Hematopoietic multipotent progenitor cell (in vitro differentiated cells): ENCODE measurements at places on chromosomes 6 and 20. TPM values are rescaled to one million over a fixed set of nuclear protein-coding genes. Genes with fewer than 3 reads are reported as not detected.

Gene RNF39
- total RNA-seq = not detected

Gene SALL4
- total RNA-seq = 3.5 TPM

DNA sequence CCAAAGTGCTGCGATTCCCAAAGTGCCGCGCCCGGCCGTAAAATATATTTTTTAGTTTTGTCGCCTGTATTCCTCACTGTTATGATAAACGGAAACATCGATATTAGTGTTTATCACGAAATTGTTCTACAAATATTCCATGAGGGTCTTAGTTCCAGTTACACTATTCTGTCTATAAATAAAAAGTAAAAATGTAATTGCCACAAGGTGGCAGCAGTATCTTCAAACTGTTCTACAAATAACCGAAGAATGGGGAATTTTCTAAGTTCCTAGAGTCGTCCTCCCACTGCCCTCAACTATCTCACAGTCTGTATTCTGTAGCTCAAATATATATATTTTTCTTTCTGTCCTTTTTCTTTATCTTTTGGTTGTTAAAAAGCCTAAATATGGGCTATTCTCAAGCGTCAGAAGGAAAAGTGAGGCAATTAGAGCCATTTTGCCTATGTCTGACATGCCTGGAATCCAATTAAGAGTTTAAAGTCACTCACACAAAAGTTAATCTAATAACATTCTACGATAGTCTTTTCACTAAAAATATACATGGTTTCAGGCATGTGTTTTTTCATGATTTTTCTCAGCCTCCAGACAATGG, 14.2 kb upstream of the FAM162B start:
- DNase-seq = peak; percentile 22

GRCh38 chr6:56906752-56907151, 48.2 kb upstream of the BEND6 start:
- no peak for DNase-seq

DNA sequence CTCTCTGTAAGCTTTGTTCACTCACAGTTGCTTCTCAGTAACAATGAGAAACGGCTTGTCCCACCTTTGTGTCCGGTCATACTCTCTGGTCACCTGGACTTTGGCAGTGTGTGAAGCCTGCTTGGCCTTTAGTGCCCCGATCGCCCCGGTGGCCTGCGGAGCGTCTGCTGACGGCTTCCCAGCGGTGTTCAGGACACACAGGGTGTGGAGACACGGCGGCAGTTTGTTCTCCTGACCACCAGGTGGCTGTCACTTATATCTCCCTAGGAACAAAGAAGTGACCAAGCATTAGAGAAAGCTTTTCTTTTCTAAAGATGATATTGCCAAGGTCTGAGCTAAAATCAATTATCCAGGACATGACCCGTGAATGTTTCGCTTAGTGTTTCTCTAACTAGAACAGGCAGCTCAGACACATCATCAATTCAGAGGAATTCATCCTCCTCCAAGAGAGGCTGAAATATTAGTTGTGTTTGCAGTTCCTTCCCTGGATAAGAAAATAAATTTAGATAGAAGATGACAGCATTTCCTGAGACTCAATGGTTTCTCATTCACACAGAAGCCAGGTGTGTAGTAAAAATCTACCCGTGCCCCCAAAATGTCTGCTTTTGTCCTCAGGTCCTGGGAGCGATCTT, 167.4 kb upstream of the THBS2 start:
- DNase-seq = no peak

GRCh38 chr6:18527836-18528743, 140.9 kb downstream of the RNF144B start:
- peak; percentile 40 for DNase-seq
